Activated naive CD4-positive, alpha-beta T cell (primary cell): ENCODE measurements at places on chromosomes 1 and 21.

- no peak for DNase-seq
Measured at GRCh38 chr1:98420376-98421084, 241.0 kb upstream of the SNX7 start.

DNA sequence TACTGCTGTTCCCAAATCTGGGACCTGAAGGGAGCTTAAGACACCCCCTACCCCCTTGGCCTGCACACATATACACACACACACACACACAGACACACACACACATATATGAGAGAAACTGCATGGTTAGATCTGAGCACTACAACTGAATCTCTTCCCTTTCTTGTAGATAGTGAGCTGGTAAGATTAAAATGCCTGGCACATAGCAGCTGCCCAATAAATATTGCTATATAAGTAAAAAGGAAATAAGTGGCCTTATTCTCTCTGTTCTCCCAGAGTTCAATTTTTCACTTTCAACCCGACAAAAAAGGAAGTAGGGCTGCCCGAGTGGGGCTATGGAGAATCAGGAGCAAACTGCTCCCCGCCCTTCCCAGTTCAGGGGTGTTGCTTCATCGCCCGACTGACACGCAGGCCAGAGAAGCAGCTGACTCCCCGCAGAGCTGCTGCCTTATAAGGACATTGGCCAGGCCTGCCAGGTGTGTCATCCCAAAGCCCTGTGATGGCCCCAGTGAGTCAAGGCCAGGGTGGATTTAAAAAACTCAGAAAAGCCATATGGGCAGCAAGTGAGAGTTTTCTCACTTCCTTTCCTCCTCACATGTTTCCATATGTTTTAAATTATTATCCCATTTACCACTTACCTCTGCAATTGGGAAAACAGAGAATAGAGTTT is 106.5 kb upstream of the SLC44A3 start:
- DNase-seq: no peak

DNA sequence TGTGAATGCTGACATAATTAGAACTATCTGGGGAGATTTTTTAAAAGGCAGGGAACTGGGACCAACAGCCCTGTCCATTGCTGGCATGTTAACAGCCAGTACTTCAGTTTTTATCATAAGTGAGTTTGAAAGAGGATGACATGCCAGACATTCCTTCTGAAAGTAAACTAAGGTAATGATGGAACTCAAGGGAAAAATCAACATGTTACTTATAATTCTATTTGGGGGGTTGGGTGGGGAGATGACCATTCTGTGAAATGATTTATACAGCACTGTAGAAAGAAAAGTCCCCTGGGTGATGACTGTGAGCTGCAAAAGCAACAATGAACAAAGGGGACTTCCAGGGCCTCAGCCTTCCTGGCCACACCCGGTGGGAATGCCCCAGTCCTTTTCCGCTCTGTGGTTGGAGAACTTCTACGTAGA is 5.4 kb upstream of the LAMC2 start:
- no peak for DNase-seq

- DNase-seq: no peak
Measured at GRCh38 chr1:246695136-246695535, 29.1 kb upstream of the SCCPDH start.
